ENCODE measurements at places on chromosomes 16 and 17.
A peak's percentile ranks its signal among the peaks of the same experiment; 100 is the strongest.

DNA sequence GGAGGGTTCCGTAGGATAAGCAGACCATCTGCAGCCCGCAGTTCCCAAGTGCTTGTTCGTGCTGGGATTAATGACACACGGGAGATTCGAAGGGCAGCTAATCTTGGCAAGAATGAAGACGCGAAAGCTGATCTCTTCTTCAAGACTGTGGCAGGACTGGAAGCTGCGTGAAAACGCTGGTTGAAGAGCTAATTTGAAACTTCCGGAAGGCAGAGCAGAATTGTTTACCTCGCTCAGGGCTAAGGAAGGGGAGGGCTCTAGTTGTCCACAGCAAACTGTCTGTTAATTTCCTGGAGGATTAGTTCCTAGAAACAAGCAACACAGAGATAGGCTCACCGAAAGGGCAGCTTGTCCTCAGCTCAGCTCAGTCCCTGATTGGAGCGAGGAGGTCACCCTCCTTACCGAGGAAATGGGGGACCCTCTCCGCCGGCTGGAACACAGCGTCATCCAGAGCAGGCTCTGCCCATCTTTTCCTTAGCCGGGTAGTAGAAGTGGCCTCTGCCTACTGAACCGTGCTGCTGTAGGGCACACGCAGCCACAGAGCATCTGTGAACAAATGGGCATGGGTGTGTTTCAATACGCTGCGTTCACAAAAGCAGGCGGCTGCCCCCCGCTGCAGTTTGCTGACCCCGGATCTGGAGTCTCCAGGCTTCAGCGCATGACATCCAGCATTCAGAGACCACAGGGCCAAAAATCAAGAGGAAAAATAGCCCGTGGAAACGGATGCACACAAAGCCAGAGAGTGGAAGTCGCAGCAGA, 16.7 kb upstream of the BAIAP2 start:
- DNase-seq, result no peak

- DNase-seq, result no peak
Observed at GRCh38 chr17:40576113-40576740, 11.0 kb upstream of the CCR7 start.

DNA sequence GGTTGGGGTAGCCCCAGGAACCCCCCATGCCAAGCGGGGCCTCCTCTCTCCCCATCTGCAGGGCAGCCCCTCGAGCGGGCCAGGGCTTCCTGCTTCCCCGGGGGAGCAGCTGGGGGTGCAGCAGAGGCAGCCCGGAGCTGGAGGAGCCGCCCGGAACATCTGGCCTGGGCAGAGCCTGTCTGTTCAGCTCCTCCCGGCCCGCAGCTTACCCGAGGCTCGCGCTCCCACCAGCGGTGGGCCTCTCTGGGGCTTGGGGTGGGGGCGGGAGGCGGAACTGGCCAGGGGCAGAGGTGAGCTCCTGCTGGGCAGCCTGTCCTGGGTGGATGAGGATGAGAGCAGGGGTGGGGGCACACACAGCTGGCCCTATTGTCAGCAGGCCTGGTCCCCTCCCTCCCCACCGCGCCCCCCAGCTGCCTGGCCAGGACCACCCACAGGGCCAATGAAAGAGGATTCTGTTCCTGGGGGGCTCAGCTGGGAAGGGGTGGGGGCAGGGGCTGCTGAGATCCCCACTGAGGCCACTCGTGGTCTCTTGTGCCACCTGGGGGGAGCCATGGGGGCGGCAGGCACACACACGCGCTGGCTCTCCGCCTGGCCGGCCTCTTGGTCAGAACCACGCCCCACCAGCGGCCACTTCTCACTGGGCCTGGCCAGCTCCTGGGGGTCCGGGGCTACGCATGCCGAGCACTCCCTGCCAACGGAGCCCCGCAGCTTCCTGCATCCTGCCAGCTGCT, 34.7 kb downstream of the BAHCC1 start:
- no peak for DNase-seq

- DNase-seq, result peak; percentile 83
Observed at GRCh38 chr17:57442914-57443571, 186.7 kb downstream of the MSI2 start.

- DNase-seq, result no peak
Observed at GRCh38 chr17:37389160-37389559, 13.4 kb downstream of the C17orf78 start.

- DNase-seq, result no peak
Observed at GRCh38 chr17:49029801-49030200, 32.6 kb downstream of the IGF2BP1 start.

DNA sequence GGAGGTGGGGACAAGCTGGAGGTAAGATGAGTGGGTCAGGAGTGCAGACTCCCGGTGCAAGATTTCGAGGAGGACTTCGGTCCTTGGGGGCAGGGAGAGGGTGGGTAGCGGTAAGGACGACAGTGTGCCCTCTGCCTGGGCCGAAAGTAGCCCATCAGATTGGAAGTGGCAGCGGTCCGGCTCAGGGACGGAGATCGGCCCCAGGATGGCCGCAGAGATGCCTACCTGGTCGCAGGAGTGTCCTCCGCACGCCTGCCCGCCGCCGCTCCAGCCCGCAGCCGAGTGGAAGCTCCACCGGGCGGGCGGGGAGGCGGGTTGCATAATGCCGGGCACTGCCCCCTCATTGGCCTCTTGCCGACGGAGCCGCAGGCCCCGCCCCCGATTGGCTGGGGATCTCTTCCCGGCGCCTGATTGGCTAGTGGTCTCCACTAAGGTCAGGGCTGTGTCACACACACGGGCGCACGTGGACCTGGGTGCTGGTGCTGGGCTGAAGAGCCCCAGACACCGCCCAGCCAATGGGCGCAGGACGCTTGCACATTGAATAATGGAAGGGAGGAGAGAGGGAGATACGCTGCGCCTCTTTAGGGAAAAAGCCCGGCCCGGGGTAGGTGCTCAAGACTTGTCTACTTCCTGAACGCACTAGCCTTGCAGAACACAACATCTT, at the start of gene PER1:
TSS of gene PER1 (minus strand) at position 293 of the 664 bp plus-strand sequence. CDS start 1,698 bp downstream, outside the sequence.
- DNase-seq, result peak; percentile 91

DNA sequence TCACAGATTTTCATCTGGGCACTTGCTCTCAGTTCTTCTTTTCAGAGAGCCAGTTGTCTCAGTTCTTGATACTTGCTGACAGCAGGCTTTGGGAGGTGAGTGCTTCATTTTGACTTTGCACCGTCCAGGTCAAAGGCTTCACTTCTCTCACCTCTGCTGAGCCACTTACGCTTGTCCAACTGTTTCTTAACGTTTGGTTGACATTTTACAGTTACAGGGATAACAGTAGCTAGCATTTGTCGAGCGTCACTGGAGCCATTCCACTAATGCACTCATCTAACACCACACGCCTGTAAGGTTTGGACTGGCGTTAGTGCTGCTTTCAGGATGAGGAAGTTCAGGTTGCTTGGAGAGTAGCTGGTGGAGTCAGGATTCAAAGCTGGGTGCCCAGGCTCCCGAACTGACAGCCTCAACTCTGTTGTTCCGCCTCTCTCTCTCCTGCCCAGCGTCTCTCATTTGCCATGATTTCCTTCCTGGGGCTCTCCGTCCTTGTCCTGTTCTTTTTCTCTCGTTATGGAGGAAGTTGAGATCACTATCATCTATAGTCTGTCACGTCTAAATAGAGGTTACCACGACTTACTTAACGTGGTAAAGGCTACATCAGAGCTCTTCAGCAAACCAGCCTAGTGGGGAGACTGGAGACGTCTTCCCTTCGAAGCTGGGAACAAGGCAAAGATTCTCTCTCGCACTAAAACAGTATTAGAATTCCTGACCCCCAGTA, 220.8 kb downstream of the RPTOR start:
- DNase-seq, result peak; percentile 57

DNA sequence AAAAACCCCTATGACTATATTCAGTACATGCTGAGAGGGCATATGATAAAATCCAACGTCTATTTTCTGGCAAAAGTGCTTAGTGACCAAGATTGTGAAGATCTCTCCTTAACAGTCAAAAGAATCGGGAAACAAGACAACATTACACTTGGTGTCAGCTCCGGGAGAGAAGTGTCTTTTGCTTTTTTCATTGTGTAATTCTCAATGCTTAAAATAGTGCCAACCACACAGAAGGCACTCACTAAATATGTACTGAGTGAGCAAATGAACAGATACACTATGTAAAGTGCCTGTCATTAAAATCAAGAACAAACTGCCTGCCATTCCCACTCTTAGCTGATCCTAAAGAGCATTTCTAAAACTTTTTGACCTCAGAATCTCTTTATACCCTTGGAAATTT, 34.1 kb downstream of the VPS53 start:
- DNase-seq, result no peak

- DNase-seq, result no peak
Observed at GRCh38 chr16:20884240-20884556, 16.0 kb downstream of the DCUN1D3 start.

DNA sequence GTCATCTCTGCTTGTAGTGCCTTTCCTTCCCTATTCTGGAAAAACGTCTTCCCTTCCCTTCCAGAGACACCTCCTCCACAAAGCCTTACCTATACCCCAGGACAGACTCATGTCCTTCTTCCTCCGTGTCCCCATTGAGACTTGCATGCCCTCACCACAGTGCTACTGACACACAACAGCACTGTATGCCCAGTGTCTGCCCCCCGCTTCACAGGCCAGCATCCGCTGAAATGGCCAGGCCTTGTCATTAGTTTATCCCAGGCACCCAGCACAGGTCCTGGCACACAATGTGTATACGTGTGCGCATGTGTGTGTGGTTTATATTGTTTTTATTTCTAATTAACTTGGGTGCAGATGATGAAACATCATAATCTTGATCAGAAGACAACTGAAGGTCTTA, 130.1 kb upstream of the CCL2 start:
- DNase-seq, result no peak

GRCh38 chr17:76164331-76164730, 23.3 kb upstream of the FOXJ1 start:
- no peak for DNase-seq

DNA sequence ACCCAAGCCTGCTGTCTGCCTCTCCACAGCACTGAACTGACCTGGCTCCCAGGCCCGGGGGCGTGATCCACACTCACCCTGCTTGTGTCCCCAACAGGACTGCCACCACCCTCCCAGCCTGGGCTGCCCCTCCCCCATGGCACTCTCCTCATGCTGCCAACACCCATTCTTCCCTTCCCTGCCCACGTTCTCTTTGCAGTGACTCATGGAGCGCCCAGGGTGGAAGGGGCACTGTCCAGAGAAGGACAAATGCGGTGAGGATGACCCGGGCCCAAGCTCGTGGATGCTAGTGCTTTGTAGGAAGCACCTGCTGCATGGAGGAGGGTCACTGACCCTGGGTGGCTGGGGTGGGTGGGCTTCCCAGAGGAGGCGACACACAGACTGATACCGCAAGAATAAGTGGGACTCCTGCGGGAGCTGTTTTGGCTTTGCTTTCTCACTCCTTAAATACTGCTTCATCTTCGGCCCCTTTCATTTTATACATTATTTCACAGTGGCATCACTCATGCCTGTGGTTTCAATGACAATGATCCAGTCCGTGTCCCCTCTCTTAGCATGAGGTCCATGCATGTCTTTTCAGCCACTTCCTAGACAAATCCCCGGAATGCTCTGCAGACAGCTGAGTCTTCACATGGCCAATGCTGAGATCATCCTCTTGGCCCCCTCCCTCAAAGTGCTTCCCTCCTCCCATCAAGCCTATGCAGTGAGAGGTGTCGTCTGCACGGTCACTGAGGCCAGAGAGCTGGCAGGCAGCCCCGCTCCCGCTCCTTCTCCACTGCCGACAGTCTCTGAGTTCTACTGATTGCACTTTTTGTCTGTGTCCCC, 17.6 kb downstream of the CDK5R1 start:
- DNase-seq, result no peak

DNA sequence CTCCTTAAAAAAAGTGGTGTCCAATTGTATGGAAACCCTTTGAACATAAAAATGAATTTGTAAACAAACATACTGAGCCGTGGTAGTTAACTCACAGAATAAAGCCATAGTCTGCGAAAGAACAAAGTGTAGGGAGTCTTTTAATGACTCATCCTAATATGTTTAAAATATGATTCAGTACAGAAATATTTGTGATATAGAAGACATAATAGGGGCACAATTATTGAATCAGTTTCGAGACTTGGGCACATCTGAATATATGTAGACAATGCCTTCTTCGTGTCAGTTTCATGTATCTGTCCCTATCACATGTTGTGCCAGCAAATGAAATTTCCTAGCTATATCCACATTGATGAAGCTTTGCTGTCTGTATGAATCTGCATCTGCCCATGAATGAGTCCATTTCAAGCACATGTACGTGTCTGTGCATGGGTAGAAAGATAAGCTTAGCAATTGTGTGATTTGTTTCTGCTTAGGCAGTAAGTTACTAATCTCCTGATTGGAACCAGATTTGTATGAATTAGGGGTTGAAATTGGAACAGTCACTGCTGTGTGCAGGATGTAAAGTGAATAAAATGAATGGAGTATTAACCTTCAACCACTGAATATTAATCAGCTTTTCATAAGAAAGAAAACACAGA, 112.5 kb upstream of the SOX9 start:
- no peak for DNase-seq

GRCh38 chr17:60745544-60745943, 67.9 kb downstream of the BCAS3 start:
- DNase-seq, result no peak

- peak; percentile 77 for DNase-seq
Observed at GRCh38 chr16:85316321-85316919, 204.1 kb upstream of the CIBAR2 start.

- no peak for DNase-seq
Observed at GRCh38 chr16:75506574-75506973, 11.3 kb upstream of the CHST6 start.

GRCh38 chr17:32626379-32626791, 139.6 kb downstream of the CDK5R1 start:
- DNase-seq, result no peak

GRCh38 chr17:2926019-2926650, 129.9 kb downstream of the RAP1GAP2 start:
- DNase-seq, result no peak

DNA sequence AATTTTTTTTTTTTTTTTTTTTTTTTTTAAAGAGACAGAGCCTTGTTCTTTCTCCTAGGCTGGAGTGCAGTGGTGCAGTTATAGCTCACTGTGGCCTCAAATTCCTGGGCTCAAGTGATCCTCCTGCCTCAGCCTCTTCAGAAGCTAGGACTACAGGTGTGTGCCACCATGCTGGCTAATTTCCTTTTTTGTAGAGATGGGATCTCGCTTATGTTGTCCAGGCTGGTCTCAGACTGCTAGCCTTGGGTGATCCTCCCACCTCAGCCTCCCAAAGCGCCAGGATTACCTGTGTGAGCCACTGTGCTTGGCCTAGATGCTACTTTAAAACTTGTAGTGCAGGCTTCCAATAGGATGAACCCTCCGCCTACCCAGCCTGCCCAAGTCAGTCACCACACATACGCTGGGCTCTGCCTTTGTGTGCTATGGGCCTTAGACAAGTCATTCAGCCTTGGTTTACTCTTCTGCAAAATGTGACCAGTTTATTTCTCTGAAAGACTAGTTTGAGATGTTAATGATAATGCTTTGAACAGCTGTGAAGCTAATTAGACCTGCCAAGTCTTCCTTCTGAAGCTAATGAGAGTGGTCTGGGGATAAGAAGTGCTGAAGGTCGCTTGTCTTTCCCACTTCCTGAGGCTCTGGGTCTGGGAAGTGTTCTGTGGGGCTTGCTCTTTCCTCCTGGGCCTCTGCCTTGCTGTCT, 5.2 kb downstream of the GPT2 start:
- DNase-seq, result no peak

GRCh38 chr16:53067675-53068074, 12.9 kb downstream of the CHD9 start:
- DNase-seq, result no peak

GRCh38 chr16:53752560-53752959, 48.6 kb downstream of the FTO start:
- no peak for DNase-seq
